ENCODE measurements at places on chromosomes 5 and 9.
A peak's percentile ranks its signal among the peaks of the same experiment; 100 is the strongest.

- H3K4me1 ChIP-seq = no peaks in the 10 kb centered on the region
- no peaks in the 10 kb centered on the region for H3K27me3 ChIP-seq
Measured at GRCh38 chr5:151911011-151911410, 13.6 kb downstream of the GLRA1 start.

- no peaks in the 10 kb centered on the region for H3K27me3 ChIP-seq
- H3K4me3 ChIP-seq = no peak overlapping the region
- H3K27ac ChIP-seq = peak overlapping the region; percentile 86
- DNase-seq = no peak
- H3K4me1 ChIP-seq = peaks cover 96% of the 10 kb centered on the region
- H3K36me3 ChIP-seq = no peaks in the 10 kb centered on the region
Measured at GRCh38 chr9:128094950-128095544, 27.0 kb downstream of the SLC25A25 start.

GRCh38 chr5:14035859-14036503 is 91.5 kb upstream of the DNAH5 start:
- peak overlapping the region; percentile 36 for H3K4me3 ChIP-seq
- H3K27me3 ChIP-seq = no peaks in the 10 kb centered on the region
- H3K27ac ChIP-seq = peak overlapping the region; percentile 53
- peaks cover 24% of the 10 kb centered on the region for H3K4me1 ChIP-seq
- no peak for DNase-seq
- H3K36me3 ChIP-seq = no peaks in the 10 kb centered on the region

DNA sequence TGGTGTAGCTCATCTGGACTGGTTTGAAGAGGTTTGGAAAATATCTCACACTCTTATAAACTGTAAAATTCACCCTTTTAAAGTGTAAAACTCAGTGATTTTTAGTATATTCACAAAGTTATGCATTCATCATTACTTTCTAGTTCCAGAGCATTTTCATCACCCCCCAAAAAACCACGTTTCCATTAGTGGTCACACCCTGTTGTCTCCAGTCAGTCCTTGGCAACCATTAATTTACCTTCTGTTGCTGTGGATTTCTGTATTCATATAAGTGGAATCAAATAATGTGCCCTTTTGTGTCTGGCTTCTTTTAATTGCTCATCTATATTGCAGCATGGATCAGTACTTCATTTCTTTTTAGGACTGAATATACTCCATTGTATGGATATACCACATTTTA is 18.4 kb downstream of the NIPBL start:
- H3K27me3 ChIP-seq = no peaks in the 10 kb centered on the region
- no peak overlapping the region for H3K4me3 ChIP-seq
- H3K27ac ChIP-seq = no peak overlapping the region

DNA sequence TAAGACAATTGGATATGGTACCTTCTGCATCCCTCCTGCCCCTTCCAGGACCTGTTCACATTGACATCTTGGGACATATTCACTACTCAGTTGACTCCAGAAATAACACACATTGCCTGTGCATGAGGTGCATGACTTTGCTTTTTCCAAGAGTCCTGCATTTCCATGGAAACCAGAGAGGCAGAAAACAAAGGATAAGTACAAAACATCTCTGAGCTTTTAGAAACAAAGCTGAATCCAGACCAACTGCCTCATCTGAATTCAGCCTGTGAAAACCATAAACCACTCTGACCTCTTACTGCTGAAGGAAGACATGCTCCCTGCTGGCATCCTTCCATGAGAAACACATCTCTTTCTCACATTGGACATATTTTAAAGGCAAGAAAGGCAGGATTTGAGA is 695.1 kb downstream of the TAF11L14 start:
- no peak overlapping the region for H3K4me3 ChIP-seq
- H3K27ac ChIP-seq = no peak overlapping the region
- no peak for DNase-seq
- H3K36me3 ChIP-seq = no peaks in the 10 kb centered on the region

DNA sequence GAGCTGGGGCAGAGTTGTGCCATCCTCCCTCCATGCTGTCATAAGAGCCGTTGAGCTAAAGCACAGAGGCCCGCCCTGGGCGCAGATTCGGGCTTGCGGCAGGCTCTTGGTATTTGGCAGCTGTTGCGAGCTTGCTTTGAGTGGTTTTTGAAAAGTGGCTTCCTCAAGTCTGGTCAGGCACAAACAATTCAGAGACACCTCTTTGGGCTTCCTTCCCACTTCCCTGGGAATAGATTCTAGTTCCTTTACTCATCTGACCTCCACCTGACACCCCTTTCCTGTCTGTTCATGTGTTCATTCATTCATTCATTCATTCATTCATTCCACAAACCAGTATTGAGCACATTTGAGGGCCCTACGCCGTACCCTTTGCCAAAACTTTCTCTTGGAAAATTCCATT is 27.4 kb downstream of the NCS1 start:
- no peaks in the 10 kb centered on the region for H3K36me3 ChIP-seq
- H3K27ac ChIP-seq = peak overlapping the region; percentile 88
- H3K27me3 ChIP-seq = no peaks in the 10 kb centered on the region
- DNase-seq = no peak

DNA sequence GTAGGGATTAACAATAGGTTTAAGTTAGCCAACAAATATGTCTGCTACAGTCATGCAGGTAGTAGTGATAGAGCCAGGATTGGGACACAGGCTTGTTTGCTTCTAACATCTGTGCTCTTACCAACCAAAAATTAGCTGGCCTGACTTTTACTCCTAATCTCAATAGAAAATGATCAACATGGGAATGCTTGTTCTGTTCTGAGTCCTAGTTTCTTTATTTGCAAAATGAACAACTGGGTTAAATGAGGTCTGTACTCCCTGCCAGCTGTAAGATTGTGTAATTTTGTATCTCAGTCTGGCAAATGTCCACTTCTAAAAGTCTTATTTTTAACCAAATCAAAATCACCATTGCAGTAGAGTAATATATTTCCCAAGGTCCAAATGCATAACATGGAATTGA is 216.8 kb downstream of the NMUR2 start:
- H3K4me3 ChIP-seq = no peak overlapping the region
- no peaks in the 10 kb centered on the region for H3K27me3 ChIP-seq
- H3K4me1 ChIP-seq = no peaks in the 10 kb centered on the region
- no peaks in the 10 kb centered on the region for H3K36me3 ChIP-seq
- H3K27ac ChIP-seq = no peak overlapping the region
- no peak for DNase-seq

- H3K4me3 ChIP-seq = no peak overlapping the region
- no peak for DNase-seq
- no peaks in the 10 kb centered on the region for H3K4me1 ChIP-seq
Measured at GRCh38 chr5:9608093-9608492, 22.1 kb downstream of the TAS2R1 start.

GRCh38 chr5:91175708-91176107 is 207.4 kb downstream of the ARRDC3 start:
- no peak overlapping the region for H3K27ac ChIP-seq
- H3K36me3 ChIP-seq = no peaks in the 10 kb centered on the region
- H3K4me1 ChIP-seq = peaks cover 7% of the 10 kb centered on the region
- H3K27me3 ChIP-seq = no peaks in the 10 kb centered on the region
- H3K4me3 ChIP-seq = no peak overlapping the region

- DNase-seq = no peak
- no peaks in the 10 kb centered on the region for H3K27me3 ChIP-seq
- H3K4me1 ChIP-seq = no peaks in the 10 kb centered on the region
- no peak overlapping the region for H3K4me3 ChIP-seq
- no peaks in the 10 kb centered on the region for H3K36me3 ChIP-seq
- no peak overlapping the region for H3K27ac ChIP-seq
Measured at GRCh38 chr9:107541523-107541922, 52.0 kb upstream of the KLF4 start.

GRCh38 chr5:148255456-148255855 is 13.1 kb upstream of the SPINK13 start:
- H3K36me3 ChIP-seq = no peaks in the 10 kb centered on the region
- no peak overlapping the region for H3K27ac ChIP-seq
- no peak overlapping the region for H3K4me3 ChIP-seq
- H3K4me1 ChIP-seq = no peaks in the 10 kb centered on the region

DNA sequence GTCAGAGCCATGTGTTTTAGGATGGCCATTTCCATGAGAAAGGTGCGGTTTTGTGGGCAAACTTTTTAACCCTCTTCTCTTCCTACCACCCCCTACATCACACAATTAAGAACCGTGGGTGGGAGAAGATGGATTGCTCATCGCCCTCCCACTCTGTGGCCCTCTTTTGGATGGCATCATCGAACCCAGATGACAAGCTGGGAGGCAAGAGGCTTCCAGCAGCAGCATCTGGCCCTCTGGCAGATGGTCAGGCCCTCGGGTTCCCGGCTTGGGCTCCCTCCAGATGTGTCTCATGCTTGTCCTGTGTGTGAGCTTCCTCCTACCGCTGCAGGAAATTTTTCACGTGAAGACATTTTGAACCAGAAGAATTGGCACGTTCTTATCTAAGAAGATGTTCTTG is 199.9 kb downstream of the EBF1 start:
- H3K4me3 ChIP-seq = no peak overlapping the region
- no peaks in the 10 kb centered on the region for H3K4me1 ChIP-seq
- no peak overlapping the region for H3K27ac ChIP-seq
- H3K36me3 ChIP-seq = no peaks in the 10 kb centered on the region

DNA sequence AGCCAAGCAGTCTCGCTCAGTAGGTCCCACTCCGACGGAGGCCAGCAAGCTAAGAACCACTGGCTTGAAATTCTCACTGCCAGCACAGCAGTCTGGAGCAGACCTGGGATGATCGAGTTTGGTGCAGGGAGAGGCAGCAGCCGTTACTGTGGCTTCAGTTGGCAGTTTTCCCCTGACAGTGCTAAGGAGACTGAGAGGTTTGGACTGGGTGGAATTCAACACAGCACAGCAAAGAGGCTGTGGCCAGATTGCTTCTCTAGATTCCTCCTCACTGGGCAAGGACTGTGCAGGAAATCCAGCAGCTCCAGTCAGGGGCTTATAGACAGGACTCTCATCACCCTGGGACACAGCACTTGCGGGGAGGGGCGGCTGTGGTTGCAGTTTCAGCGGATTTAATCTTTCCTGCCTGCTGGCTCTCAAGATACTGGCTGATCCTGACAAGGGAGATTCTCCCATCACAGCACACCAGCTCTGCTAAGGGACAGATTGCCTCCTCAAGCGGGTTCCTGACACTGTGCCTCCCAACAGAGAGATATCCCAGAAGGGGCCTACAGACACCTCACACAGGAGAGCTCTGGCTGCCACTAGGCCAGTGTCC is 122.1 kb downstream of the YIPF5 start:
- no peaks in the 10 kb centered on the region for H3K36me3 ChIP-seq
- no peak overlapping the region for H3K4me3 ChIP-seq
- no peak for DNase-seq
- no peaks in the 10 kb centered on the region for H3K4me1 ChIP-seq
- H3K27me3 ChIP-seq = no peaks in the 10 kb centered on the region
- no peak overlapping the region for H3K27ac ChIP-seq

- H3K4me1 ChIP-seq = no peaks in the 10 kb centered on the region
- H3K36me3 ChIP-seq = peaks cover 5% of the 10 kb centered on the region
- no peaks in the 10 kb centered on the region for H3K27me3 ChIP-seq
- DNase-seq = no peak
- H3K4me3 ChIP-seq = no peak overlapping the region
- H3K27ac ChIP-seq = no peak overlapping the region
Measured at GRCh38 chr5:140296289-140296688, 6.6 kb downstream of the PFDN1 start.

GRCh38 chr5:116068028-116068632 is 16.7 kb upstream of the COMMD10 start:
- H3K27ac ChIP-seq = no peak overlapping the region
- DNase-seq = no peak
- H3K27me3 ChIP-seq = peaks cover 9% of the 10 kb centered on the region
- H3K4me3 ChIP-seq = no peak overlapping the region
- H3K4me1 ChIP-seq = no peaks in the 10 kb centered on the region

GRCh38 chr9:123268199-123268464 is 254 bp downstream of the STRBP start:
- H3K4me1 ChIP-seq = peaks cover 42% of the 10 kb centered on the region
- H3K36me3 ChIP-seq = no peaks in the 10 kb centered on the region
- peak overlapping the region; percentile 88 for H3K27ac ChIP-seq
- no peaks in the 10 kb centered on the region for H3K27me3 ChIP-seq

- H3K4me1 ChIP-seq = no peaks in the 10 kb centered on the region
- H3K27me3 ChIP-seq = peaks cover 12% of the 10 kb centered on the region
- no peak overlapping the region for H3K4me3 ChIP-seq
- H3K36me3 ChIP-seq = no peaks in the 10 kb centered on the region
- DNase-seq = no peak
Measured at GRCh38 chr5:129899454-129899853, 4.8 kb upstream of the CHSY3 start.

DNA sequence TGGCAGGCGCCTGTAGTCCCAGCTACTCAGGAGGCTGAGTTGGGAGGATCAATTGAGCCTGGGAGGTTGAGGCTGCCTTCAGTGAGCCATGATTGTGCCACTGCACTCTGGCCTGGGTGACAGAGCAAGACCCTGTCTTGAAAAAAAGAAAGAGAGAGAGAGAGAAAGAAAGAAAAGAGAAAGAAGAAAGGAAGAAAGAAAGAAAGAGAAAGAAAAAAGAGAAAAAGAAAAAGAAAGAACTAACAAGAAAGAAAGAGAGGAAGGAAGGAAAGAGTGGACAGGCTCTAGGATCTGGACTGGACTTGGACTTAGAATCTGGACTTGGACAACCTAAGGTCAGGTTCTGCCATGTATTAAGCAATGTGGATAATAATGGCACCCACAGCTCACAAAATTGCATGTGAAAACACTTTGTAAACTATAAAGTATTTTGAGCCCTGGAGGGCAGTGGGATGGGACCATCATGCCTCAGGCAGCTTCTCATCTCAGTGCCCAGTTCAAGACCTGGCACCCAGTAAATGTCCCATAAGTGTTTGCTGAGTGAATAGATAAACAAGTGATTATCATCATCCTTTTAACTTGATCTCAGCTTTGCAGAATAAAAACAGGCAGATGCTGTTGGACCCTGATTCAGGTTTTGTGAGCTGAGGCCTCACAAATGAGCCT is 12.8 kb upstream of the PHF19 start:
- no peaks in the 10 kb centered on the region for H3K27me3 ChIP-seq
- DNase-seq = no peak
- H3K27ac ChIP-seq = peak overlapping the region; percentile 76
- H3K4me1 ChIP-seq = peaks cover 57% of the 10 kb centered on the region
- no peaks in the 10 kb centered on the region for H3K36me3 ChIP-seq

- H3K4me1 ChIP-seq = peaks cover 22% of the 10 kb centered on the region
- no peak for DNase-seq
- H3K4me3 ChIP-seq = no peak overlapping the region
- H3K27ac ChIP-seq = no peak overlapping the region
Measured at GRCh38 chr5:149962601-149963300, 2.2 kb downstream of the SLC26A2 start.

Measured in esophagus squamous epithelium (tissue), 5 donors.